Stimulated activated CD8-positive, alpha-beta memory T cell treated with anti-CD3 and anti-CD28 coated beads, Interleukin-2, amount 100 ng/mL, for 1 hour (primary cell): ENCODE measurements at places on chromosomes 5 and 9.

DNA sequence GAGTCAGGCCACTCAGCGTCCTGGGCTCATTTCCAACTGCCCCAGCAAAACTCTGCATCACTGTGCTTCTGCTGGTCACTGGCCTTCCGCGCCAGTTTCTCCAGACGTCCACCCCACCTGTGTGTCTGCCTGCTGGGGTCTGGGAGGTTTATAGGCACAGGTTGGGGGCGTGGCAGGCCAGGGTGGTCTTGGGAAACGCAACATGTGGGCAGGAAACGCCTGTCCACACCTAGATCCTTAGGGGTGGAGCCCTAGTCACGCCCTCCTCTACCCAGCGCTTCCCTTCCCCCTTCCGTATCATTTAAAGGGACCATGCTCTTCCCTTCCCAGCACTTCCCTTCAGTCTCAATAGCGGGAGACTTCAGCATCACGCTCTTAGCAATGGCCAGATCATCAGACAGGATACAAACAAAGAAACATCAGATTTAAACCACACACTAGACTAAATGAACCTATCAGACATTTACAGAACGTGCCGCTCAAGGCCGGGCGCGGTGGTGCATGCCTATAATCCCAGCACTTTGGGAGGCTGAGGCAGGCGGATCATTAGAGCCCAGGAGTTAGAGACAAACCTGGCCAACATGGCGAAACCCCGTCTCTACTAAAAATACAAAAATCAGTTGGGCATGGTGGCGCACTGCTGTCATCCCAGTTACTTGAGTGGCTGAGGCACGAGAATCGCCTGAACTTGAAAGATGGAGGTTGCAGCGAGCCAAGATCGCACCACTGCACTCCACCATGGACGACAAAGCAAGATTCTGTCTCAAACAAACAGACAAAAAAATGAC, 11.8 kb upstream of the BTNL9 start:
- DNase-seq = no peak

GRCh38 chr5:57445705-57446037, 36.9 kb downstream of the ACTBL2 start:
- no peak for DNase-seq

GRCh38 chr5:109939116-109939682, 249.5 kb downstream of the MAN2A1 start:
- DNase-seq = no peak

DNA sequence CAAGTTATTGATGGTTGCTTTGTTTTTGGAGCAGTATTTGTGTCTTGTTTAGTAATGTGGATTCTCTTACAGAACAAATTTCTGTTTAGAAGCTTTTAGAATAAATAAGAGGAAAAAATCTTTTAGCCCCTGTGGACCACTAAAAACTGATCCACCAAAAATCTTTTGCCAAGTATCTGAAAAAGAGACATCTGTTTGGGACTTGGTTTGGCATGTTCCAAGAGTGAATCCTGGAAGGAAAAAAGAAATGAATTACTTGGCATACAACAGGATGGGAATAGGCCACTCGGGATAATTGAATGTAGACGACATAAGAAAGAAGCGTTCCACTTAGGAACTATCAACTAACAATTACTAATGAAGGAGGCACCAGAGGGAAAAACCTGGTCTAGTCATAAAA, 1350.1 kb upstream of the C9orf72 start:
- no peak for DNase-seq

- no peak for DNase-seq
These were observed 3.5 kb downstream of the CSF1R start for GRCh38 chr5:150082889-150083288.

DNA sequence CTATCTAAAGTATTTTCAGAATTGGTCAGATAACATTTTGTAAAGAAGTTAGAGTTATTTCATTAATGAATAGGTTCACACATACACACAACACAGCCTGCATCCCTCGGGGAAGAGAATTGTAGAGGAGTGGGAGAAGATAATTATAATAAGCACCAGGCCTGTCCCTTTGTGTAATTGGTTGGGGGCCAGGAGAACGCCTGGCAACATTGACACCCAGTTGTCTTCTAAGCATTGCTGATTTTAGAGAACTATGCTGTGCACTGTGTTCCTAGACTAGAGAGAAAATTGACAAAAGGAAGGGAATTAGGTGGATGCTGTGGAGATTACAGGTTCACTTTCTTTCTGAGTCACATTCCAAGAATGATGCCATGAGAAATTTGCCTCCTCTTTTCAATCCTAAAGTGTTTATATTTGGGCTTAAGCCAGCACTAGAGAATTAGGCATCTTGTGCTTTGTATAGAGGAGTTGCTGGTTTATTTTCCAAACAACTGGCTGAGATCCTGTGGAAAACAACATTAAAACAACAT, 247.6 kb downstream of the COX7C start:
- no peak for DNase-seq

GRCh38 chr5:2574155-2574554, 177.3 kb downstream of the IRX2 start:
- no peak for DNase-seq

GRCh38 chr9:33437898-33438297, 9.5 kb downstream of the AQP3 start:
- DNase-seq = no peak

DNA sequence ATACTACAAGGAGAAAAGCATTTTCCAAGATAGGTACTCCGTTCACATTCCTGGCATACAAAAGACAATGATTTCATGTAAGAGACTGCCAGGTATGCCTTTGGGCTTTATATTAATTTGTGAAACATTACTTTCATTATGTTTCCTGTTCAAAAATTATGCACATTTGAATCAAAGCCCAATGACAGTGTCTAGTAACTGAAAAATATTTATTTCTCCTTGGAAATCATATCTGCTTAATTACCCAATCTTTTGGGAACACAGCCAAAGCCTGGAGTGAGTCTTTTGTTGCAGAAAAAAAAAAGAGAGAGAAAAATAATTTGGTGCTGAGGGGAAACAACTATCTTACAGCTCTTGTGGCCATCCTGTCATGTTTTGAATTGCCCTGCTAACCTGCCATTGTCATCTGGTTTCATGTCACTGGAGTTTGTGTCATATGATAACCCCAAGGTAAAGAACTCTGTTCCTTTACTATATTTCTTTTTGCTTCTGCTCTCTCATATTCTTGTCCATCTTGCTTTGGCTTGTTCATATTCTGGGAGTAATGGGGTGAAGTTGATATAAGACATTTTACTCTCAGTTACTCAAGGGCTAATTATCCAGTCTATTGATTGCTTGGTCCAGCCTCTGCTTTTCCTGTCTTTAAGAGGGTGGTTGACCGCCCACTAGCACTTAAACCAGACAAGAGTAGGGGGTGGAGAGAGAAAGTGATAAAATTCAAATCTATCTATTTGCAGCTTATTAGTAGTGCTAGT, 238.3 kb upstream of the NUDT12 start:
- DNase-seq = no peak

DNA sequence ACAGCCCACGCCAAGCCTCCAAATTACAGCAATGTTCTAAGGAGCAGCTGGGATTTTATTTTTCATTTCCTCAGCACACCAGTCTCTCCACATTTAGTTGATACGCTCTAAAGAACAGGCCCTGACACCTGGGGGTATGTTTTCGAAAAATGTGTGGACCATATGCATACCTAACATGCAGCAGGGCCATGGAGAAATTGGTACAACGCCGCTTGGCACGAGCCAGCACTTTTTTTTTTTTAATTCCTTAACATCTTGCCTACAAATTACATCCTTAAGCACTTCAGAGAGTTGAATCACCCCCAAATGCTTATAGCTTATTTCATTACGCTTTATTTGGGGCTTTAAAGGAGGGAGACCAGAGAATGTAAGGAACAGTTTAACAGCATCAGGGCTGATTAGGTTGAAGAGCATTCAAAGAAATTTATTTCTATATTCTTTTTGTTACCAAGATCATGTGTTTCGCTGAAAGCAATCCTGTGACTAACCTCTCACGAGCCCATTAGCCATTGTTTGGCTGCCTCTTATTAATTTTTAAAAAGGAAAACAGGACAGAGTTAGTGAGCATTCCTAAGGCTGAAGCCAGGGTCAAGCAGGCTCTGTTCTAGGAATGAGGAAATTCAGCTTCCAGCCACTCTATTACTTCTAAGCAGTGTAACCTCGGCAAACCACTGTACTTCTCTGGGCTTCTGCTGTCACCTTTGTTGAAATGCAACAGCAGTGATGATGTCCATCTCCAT, 173.8 kb downstream of the ACTL7B start:
- DNase-seq = no peak

GRCh38 chr9:110330484-110331105, 7.1 kb downstream of the TXNDC8 start:
- DNase-seq = no peak

DNA sequence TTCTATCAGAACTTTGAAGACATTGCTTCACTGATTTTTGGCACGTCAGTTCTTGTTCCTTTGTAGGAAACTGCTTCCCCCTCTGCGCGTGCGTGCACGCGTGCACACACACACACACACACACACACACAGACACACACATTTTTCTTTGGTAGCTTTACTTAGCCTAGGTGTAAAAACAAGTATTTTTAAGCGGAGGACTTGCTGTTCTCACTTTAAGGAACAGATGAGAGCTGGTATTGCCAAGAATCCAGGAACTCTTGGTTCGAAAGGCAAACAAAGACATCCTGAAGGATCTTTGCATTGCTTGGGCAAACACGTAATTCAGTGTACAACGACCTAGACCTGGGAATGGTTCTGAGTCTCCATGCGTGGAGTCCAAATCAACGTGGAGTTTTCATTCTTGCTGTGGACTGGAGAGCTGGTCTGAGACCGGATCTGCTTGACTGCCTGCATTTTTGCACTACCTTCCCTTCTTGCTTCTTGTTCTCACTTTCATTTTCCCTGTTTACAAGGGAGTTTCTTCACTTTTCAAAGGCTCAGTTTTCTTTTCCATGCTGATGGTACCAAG, 8.2 kb downstream of the TMEM268 start:
- no peak for DNase-seq

DNA sequence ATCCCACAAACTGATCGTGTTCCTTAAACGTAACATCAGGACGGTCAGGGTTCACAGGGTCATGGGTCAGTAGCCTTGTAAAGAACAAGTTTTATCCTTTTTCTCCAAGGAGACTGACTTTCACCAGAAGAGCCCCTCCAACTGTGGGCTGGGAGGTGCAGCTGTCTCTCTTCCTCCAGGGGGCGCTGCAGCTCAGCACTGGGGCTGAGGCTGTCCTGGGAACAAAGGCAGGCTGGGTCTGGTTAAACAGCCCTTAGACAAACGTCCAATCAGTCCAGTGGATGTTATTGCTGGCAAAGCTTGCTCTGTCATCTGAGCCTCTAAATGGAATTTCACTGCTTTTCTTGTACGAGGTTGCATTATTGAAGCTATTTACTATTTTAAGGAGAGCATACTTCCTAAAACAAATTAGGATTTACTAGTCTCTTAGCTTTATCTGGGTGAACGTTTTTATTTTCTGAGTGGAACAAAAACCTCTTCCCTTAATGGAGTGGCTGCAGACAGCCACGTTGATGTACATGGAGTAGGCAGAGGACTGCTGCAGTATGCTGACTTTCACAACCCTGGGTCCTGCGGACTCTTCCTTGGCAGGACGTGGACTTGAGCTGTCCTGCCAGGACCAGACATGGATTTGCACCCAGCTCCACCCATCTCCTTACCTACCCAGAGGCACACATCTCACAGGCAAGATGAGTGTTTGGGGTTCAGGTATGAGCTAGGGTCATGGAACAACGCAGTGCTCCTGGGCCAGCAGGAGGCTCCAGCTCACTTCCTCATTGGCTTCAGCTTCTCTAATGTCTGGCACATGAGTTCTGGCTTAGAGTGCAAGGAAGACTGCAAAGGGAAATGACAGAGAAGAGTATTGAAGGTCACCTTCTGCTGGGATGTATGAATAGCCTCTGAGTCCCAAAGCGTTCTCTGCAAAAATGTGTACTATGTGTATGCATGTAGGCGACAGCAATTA, 7.8 kb downstream of the EXOSC2 start:
- DNase-seq = no peak

DNA sequence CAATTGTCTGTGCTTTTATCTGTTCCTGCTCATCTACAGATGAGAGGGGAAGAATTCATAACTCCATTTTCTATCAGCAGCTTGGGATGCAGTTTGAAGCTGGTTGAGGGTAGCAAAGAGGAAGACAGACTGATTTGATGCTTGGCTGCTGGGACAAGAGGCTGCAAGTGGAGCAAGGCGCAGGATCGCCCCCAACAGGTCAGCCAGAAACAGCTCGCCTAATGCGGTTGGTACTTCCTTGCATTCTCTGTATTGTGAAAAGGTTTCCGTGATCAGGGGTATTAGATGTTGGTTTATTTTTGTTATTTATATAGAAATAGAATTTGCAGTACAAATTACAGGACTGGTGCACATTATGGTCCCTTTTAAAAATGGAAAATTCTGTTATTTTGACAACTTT, 40.6 kb downstream of the ZNF883 start:
- no peak for DNase-seq

GRCh38 chr5:170100066-170100943, 5.4 kb upstream of the FOXI1 start:
- peak; percentile 37 for DNase-seq

GRCh38 chr5:178113141-178113787, at the start of gene N4BP3:
N4BP3 (plus strand) TSS chr5:178113532; CDS start chr5:178119584, 6,052 bp downstream.
- DNase-seq = peak; percentile 70

DNA sequence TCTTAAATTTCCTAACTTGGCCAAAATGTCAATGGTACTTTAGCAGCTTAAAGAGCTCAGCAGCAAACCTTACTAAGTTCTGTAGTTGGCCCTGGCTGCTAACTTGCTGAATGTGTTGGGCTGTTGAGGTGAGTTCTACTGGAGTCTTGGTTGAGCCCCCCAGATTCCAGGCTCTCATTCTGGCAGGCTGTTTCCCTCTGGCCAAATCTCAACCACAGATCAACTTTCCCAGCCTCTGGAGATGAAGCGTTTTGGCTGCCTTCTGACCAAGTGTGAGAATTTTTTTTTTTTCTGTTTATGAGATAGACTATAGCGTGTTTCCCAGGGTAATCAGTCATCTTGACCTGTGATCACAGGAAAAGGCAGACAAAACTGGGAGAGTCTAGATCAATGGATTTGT, 343.7 kb downstream of the EBF1 start:
- DNase-seq = no peak

DNA sequence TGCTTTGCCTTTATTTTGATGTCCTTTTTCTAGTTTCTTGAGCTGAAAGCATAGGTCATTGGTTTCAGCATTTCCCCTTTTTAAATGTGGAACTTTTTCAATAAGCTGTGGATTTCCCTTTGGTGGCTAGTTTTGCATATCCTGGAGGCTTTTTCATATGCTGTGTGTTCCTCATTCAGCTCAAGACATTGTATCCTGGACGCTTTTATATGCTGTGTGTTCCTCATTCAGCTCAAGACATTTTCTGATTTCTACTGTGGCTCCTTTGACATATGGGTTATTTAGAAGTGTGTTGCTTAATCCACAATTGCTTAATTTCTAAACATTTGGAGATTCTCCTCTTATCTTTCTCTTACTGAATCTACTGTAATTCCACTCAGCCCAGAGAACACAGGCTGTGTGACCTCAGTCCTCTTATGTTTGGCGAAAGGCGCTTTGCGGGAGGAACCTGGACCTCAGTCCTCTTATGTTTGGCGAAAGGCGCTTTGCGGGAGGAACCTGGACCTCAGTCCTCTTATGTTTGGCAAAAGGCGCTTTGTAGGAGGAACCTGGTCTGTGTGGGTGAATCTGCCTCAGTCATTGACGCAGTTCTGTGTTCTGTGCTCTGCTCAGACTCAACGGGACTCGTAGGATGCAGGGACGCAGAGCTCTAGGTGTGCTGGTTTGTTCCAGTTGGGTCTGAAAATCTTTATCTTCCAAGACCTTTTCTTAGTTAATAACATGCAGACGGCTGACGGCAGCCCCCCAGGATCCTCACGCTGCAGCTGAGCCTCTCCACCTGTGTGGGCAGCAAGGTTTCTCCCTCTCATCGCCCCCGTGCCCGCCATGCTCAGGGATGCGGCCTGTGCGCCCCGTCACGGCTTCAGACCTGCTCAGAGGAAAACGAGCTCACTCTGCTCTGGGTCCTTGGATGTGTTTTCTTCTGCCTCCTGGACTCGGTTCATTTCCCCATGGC, 6.0 kb upstream of the SLC9A3 start:
- DNase-seq = no peak
